ENCODE measurements at places on chromosomes 4 and X.

GRCh38 chrX:18041656-18042055, 179.0 kb downstream of the BEND2 start:
- no peak for DNase-seq

- DNase-seq, result no peak
Observed at GRCh38 chrX:130174045-130174704, 2.4 kb downstream of the RAB33A start.

GRCh38 chr4:33111117-33111516, 2390.9 kb downstream of the PCDH7 start:
- no peak for DNase-seq

- DNase-seq, result peak; percentile 77
Observed at GRCh38 chr4:53702334-53703266, 111.3 kb upstream of the LNX1 start.

DNA sequence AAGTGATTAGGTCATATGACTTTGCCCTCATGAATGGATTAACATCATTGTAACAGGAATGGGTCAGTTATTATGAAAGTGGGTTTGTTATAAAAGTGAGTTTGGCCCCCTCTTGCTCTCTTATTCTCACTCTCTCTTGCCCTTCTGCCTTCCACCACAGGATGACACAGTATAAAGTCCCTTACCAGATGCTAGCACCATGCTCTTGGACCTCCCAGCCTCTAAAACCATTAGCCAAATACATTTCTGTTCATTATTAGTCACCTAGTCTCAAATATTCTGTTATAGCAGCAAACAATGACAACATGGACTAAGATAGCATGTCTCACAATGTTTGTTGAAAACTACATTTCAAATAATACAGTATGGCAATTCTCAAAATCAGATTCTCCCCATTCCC, 59.7 kb downstream of the RWDD4 start:
- no peak for DNase-seq

DNA sequence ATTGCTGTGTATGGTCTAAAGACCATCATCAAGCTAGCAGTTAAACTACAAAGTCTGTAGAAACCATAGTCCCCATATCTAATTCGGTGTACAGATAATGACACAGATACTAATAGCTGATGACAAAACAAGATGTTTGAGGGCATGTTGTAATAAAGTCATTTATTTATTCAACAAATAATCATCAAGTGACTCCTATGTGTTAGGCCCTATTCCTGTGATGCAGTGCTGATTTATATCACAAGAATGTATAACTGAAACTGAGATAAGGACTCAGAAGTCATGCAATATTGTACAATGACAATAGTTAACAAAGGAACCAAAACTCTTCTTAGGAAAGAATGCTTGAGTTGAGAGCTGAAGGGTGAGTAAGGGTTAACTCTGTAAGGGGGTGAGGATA, 315.0 kb upstream of the NR3C2 start:
- DNase-seq, result no peak

GRCh38 chrX:115503099-115503498, 57.9 kb upstream of the PLS3 start:
- DNase-seq, result no peak

DNA sequence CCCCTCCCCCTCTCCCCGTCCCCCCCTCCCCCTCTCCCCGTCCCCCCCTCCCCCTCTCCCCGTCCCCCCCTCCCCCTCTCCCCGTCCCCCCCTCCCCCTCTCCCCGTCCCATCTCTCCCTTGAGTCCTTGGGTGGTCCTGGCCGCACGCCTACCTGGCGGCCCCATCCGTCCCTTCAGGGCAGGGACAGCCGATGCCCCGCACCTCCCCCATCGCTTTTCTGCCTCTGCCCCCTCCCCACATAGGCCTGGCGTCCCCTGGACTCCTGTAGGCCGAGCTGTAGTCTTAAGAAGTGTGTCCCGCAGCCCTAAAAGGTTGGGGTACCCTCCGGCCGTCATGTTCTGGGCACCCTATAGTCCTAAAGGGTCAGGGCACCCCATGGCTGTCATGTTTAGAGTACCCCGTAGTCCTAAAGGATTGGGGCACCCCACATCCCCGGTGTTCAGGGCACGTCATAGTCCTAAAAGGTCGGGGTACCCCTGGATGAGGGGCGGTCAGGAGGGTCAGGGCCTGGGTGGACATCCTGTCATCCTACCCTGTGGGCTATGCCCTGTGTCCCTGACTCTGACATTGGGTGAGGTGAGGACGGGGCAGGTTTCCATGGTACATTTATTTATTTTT, 10.8 kb upstream of the GTPBP6 start:
- DNase-seq, result no peak

DNA sequence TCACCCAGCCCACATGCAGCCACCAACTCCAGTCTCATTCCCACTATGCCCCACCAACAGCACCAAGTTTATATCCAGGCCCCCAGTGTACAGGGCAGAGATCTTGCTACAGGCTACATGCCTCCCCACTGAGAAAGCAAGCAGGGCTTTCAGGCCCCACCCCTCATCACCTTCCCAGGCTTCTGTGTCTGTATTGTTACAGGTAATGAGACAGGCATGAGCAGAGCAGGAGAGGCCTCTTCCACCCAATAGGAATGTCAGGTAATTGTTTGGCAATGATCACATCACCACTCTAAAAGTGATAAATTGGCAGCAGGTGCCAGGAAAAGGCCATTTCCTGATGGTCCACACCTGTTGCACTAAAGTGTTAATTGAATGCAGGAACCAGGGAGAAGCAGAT, 102.5 kb downstream of the ZNF518B start:
- no peak for DNase-seq

- no peak for DNase-seq
Observed at GRCh38 chrX:150849486-150849885, 49.0 kb downstream of the CD99L2 start.

DNA sequence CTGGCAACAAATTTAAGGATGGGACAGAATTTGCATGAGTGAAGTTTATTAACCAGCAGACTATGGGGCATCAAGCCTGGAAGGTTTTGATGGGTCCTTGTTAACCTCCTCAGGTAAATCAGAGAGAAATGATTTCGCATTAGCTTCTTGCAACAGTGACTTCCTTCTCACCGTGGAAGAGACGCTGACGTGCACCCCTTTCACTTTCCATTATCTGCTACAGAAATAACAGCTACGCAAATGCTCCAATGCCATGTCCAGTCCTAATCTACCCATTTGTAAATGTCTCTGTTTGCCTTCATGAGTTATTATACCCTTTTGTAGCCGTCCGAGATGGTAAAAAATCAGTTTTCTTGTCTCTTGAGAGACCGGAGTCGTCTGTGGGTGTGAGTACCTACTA, 100.3 kb downstream of the SLC34A2 start:
- no peak for DNase-seq

GRCh38 chr4:52107336-52107735, 56.2 kb downstream of the SPATA18 start:
- no peak for DNase-seq

GRCh38 chr4:122552898-122553297, 68.0 kb downstream of the IL21 start:
- no peak for DNase-seq

- DNase-seq, result no peak
Observed at GRCh38 chr4:1493540-1494287, 87.5 kb upstream of the NKX1-1 start.

DNA sequence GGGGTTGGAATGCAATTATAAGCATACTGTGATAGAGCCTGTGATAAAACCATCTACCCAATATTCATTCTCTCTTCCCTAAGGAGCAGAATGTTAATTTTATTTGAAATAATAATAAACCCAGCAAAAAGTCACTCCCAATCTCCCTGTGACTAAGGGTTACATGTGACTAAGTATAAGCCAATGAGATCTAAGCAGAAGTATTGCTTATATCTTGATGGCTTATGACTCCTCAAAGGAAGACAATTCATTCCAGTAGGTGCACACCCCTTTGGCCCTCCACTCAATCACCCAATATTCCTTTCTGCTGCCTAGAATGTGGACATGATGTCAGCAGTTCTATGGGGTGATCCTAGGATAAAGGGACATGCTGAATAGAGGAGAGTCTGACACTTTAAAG, 224.6 kb downstream of the ADAMTS3 start:
- DNase-seq, result no peak

DNA sequence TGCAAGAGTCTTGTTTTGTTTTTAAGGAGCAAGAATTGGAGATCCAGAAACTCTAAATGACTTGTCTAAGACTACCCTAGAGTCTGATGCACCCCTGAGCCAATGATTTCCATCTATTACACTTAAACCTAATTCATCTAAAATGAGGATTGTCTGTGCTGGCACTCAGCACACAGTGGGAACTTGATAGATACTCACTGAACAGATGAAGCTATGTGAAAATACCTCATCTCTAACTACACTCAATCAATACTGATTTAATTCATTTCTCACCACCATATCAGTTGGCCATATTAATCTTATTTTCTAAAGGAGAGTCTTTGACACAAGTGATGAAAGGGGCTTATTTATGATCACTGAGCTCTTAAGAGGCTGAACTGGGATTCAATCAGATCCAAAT, 262.1 kb downstream of the HS3ST1 start:
- no peak for DNase-seq

GRCh38 chr4:172740434-172740833, 428.2 kb upstream of the GALNT7 start:
- DNase-seq, result no peak

GRCh38 chrX:48470110-48470832, at the start of gene SLC38A5:
TSS of gene SLC38A5 (minus strand) at chrX:48470260. CDS start at chrX:48467924, 2,336 bp downstream.
- DNase-seq, result no peak

DNA sequence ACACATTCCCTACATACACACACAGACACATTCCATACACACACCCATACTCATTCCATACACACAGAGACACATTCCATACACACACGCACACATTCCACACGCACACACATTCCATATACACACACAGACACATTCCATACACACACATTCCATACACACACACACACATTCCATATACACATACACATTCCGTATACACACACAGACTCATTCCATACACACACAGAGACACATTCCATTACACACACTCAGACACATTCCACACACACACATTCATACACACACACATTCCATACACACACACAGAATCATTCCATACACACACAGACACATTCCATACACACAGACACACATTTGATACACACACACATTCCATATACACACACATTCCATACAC, 15.2 kb downstream of the LINC00632 start:
- no peak for DNase-seq

DNA sequence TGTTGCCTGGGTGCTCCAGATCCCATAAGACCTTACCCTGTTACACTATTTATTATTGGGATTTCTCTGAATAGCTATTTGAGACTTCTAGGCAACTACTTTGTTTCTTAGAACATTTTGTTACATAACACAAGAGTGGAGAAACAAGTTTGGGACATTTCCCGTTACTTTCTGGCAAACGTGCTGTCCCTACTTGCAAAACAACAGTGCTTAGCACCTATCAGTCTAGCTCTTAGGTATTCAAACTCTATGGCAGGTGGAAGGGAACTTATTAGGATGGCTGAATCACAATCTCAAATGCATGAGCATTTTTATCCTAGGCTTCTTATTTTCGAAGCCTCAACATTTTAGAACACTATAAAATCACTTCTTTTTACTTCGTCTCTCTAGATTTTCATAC, 613.6 kb downstream of the DMD start:
- DNase-seq, result no peak

GRCh38 chrX:10557166-10557565, 63.2 kb downstream of the MID1 start:
- DNase-seq, result no peak

- peak; percentile 93 for DNase-seq
Observed at GRCh38 chr4:73740353-73740778, at the start of gene CXCL8. TSS of gene CXCL8 (plus strand) at chr4:73740569. CDS start at chr4:73740659, 90 bp downstream.

DNA sequence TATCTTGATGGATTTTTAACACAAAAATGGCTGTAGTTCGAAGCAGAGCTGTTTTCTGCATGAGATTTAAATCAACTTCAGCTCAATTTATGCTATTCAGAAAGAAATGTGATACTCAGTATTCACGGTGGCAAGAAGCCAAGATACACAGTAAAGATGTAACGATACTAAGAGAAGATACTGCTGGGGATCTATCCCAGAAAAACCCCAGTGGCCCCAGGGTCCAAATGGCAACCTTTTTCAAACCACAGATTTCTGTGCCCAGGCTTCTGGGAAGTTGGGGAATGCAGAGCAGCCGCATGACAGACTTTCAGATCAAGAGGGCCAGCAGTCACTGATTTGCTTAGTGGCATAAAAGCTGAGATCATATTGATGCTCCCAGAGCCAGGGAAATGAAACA, 353.9 kb downstream of the AFF2 start:
- DNase-seq, result no peak

GRCh38 chr4:26763648-26764047, 97.0 kb upstream of the STIM2 start:
- peak; percentile 1 for DNase-seq

- DNase-seq, result no peak
Observed at GRCh38 chrX:3076416-3076991, 35.2 kb downstream of the ARSF start.

All from HT-29 (cell line).